ENCODE measurements at places on chromosomes 7 and 10. TPM values are rescaled to one million over a fixed set of nuclear protein-coding genes. Genes with fewer than 3 reads are reported as not detected.
A peak's percentile ranks its signal among the peaks of the same experiment; 100 is the strongest.

- DNase-seq, result peak; percentile 18
Observed at GRCh38 chr10:74213571-74214162, 62.6 kb downstream of the ADK start.

DNA sequence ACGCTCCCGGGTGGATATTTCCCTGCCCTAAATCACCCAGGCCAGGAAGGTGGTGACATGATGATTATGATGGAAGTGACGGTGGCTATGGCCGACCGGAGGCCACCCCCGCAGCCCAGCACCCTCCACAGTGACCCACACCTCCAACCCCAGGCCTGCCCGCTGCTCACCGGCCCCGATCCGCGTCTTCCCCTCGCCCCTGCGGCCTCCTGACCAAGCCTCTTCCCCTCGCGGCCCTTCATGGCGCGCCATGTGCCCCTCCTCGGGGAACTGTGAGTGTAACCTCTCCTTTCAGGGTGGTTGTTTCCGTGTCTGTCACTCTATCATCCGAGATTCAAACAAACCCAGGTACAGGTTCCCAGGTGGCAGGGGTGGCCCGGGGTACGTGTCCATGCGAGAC is 78.3 kb downstream of the UNCX start:
- no peak for DNase-seq

DNA sequence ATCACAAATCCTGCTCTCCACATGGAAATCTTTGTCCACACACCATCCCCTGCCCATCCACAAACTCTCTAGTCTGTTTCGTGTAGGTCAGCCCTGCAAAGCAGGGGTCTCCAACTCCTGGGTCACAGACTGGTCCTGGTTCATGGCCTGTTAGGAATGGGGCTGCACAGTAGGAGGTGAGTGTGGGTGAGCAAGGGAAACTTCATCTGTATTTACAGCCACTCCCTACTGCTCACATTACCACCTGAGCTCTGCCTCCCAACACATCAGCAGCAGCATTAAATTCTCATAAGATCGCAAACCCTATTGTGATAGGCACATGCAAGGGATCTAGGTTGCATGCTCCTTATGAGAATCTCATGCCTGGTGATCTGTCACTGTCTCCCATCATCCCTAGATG is 242.1 kb downstream of the FGFR2 start:
- no peak for DNase-seq

DNA sequence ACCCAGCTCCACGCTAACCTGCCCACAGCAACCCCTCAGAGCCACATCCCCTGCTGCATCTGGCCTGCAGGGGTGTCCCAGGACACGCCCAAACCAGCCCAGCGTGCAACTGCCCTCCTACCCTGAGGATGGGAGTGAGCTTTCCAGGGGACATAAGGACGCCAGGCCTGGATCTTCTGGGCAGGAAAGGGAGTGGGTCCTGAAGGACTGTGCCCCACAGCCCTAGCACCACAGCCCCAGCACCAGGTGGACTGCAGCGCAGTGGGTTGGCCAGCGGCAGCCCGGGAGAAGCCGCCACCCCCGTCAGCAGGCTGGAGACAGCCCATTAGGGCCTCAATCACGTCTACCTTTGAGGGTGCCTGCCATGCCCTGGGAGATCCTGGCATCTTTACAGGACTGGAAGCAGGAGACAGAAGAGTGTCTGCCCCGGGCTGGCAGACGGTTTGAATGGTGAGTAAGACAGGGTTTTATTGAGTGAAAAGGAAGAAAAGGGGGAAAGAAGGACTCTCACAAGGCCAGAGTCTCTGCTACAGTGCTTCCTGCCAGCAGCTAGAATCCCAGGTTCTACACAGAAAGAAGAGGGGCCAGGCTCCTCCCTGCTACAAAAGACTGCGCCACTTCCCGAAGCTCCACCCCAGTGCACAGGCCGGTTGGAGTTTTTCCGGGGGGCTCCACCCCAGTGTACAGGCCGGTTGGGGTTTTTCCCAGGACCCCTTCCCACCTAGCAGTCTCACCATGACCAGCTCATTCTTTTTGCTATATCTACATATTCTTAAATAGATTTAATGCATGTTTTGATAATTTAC is 69.8 kb upstream of the KCTD7 start:
- no peak for DNase-seq

DNA sequence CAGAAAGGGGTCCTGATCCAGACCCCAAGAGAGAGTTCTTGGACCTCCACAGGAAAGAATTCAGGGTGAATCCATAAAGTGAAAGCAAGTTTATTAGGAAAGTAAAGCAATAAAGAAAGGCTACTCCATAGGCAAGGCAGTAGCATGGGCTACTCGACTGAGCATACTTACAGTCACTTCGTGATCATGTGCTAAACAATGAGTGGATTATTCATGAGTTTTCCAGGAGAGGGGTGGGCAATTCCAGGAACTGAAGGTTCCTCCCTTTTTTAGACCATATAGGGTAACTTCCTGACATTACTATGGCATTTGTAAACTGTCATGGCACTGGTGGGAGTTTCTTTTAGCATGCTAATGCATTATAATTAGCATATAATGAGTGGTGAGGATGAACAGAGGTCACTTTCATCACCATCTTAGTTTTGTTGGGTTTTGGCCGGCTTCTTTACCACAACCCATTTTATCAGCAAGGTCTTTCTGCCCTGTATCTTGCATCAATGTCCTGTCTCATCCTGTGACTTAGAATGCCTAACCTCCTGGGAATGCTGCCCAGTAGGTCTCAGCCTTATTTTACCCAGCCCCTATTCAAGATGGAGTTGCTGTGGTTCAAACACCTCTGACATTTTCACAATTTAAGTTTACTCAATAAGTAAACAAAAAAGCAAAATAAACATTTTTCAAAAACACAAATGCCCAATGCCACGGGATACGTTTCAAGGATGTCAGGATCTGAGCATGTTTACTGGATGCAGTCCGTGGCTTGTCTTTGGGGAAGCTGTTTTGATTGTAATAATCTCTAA is 37.0 kb downstream of the ALOX5 start:
- DNase-seq, result no peak

SEMA4G gene
- total RNA-seq, result 31.0 TPM

HEPACAM2 gene
- 0.41 TPM for total RNA-seq

TAS2R4 gene
- 2.2 TPM for total RNA-seq

ATOH7 gene
- not detected for total RNA-seq

All from prostate gland (tissue), 2 donors.